A549 treated with dexamethasone at 1 μM for 4 hours (cell line): ENCODE measurements at places on chromosomes 12 and 14. TPM values are rescaled to one million over a fixed set of nuclear protein-coding genes. Genes with fewer than 3 reads are reported as not detected.

The ANAPC5 gene
- 75.1 to 86.5 TPM (median 85.5 TPM) in 5 replicates for total RNA-seq

The CCDC38 gene
- total RNA-seq = 0.06 to 0.15 TPM (median 0.10 TPM) in 5 replicates

The SSTR1 gene
- 0.03 TPM in 1 of 5 replicates, not detected in the others for total RNA-seq

The TEX22 gene
- 0.06 to 0.48 TPM (median 0.22 TPM) in 5 replicates for total RNA-seq

The FZD10 gene
- not detected in 5 replicates for total RNA-seq

The NDRG2 gene
- total RNA-seq = 2.1 to 3.3 TPM (median 2.6 TPM) in 5 replicates

The GALNT16 gene
- total RNA-seq = 2.4 to 3.3 TPM (median 3.1 TPM) in 5 replicates

The TMEM132C gene
- not detected in 5 replicates for total RNA-seq

The GLT8D2 gene
- 0.16 to 0.29 TPM (median 0.28 TPM) in 5 replicates for total RNA-seq

The NELL2 gene
- total RNA-seq = 0.09 to 0.33 TPM (median 0.22 TPM) in 5 replicates

The IL31 gene
- not detected in 5 replicates for total RNA-seq

The IL25 gene
- total RNA-seq = not detected in 5 replicates

The SERPINA1 gene
- total RNA-seq = 1.2 to 2.8 TPM (median 2.2 TPM) in 5 replicates

The CFAP251 gene
- 1.1 to 1.5 TPM (median 1.3 TPM) in 5 replicates for total RNA-seq

The CEP170B gene
- total RNA-seq = 13.7 to 29.4 TPM (median 25.8 TPM) in 5 replicates

The ACOT4 gene
- total RNA-seq = 1.5 to 1.8 TPM (median 1.7 TPM) in 5 replicates

The PDE3A gene
- total RNA-seq = 2.6 to 4.2 TPM (median 3.7 TPM) in 5 replicates

The SMCO2 gene
- 0.11 to 0.24 TPM in 2 of 5 replicates, not detected in the others for total RNA-seq

The FIGNL2 gene
- 0.15 to 0.31 TPM (median 0.21 TPM) in 5 replicates for total RNA-seq

The RHNO1 gene
- total RNA-seq = 43.8 to 55.9 TPM (median 50.3 TPM) in 5 replicates

The RNASE7 gene
- not detected in 5 replicates for total RNA-seq

The RPL10L gene
- total RNA-seq = not detected in 5 replicates

The KRT1 gene
- total RNA-seq = not detected in 5 replicates
